Urothelium cell line (cell line): ENCODE measurements at places on chromosomes 1 and 21.

- DNase-seq: no peak
Measured at GRCh38 chr1:26084844-26085243, 17.4 kb upstream of the TRIM63 start.

DNA sequence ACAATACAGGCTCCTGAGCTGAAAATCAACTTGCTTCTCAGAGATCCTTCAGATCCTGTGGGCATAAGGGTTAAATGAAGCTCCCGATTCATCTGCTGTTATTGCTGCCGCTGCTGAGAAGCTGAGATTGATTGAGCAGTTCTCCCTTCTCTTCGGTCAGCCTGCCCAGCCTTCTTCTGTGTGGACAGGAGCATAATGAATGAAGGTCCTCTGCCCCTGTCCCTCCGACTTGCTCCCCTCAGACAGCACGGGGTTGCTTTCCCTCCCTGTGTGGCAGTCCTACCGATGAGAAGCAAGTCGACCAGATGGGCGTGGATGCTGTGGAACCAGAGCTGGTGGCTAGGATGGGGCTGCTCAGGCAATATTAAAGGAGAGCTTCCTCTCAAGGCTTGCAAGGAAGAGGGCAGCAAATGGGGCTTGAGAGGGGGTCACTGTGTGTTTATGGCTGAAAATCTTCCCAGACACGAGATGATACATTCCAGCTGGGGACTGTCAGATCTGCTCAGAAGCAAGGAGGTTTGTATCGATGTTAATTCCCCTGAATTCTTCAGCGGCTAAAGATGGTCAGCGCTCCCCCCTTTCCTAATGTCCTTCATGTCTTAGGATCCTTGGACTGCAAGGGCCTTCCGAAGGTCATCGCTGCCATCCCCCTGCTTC lies 63.9 kb upstream of the GOLT1A start:
- DNase-seq: no peak

- no peak for DNase-seq
Measured at GRCh38 chr1:206497774-206498173, 9.6 kb upstream of the RASSF5 start.

- DNase-seq: no peak
Measured at GRCh38 chr1:226002667-226003501, 3.7 kb upstream of the SDE2 start.

DNA sequence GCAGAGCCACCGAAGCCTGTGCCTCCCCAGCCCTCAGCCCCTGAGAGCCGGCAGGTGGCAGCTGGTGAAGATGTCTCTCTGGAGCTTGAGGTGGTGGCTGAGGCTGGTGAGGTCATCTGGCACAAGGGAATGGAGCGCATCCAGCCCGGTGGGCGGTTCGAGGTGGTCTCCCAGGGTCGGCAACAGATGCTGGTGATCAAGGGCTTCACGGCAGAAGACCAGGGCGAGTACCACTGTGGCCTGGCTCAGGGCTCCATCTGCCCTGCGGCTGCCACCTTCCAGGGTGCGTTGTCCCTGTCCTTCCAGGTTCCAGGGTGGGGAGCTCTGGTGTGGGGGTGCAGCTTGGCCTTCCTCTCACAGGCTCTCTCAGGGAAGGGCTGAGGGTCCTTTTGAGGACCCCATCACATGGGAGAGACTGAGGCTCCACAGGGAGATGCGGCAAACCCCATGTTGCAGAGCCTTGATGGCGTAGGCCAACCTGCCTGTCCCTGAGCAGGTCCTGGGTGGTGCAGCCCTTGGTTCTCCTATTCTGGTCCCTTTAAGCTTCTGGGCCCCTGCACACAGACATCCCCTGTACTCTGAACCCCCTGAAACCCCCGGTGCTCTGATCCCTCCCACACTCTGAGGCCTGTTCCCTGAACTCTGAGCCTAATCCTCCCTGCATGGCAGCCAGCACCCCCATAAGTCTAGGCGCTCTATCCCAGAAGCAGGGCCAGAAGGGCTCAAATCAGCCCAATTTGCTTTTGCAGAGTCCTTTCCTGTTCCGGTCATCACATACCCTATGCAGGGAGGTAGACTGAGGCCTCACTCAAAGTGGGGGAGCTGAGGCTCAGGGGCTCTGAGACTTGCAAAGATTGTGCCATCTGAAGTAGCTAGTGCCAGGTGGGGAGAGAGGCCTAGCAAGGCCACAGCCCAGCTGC lies 88.5 kb downstream of the TRIM11 start:
- DNase-seq: no peak

DNA sequence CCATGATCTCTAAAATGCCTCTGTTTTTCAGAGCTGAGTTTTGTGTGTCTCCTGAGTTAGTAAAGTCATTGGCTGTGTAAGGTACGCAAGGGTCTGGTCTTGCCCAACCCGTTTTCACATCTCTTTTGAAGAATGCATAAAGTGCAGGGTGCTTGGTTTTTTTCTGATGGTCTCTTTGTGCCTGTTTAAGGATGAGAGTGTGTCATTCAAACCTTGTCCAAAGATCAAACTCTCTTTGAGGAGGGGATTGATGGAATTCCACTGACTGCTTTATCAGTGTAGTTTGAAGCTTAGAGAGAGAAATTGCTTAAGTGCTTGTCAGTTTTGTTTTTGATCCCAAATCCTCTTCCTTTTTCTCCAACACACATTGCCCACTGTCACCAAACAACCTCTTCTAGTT lies 20.0 kb upstream of the C8B start:
- DNase-seq: no peak

- DNase-seq: no peak
Measured at GRCh38 chr1:26016258-26016952, 5.2 kb upstream of the EXTL1 start.

DNA sequence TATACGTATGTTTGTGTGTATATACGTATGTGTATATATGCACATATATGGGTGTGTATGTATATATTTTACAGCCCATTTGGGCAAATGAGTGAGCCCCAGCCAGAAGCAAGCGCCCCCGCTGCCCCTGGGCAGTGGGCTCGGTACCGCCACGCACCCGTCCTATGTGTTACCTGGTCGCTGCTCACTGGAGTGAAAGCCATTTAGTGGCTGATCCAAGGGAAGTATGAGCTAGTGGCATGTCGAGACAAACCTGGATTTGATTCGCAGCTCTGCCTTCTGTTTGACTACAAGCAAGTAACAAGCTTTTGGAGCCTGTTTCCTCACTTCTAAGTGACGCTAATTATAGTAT lies 35.8 kb upstream of the JAK1 start:
- no peak for DNase-seq

- peak; percentile 39 for DNase-seq
Measured at GRCh38 chr1:145961425-145962156, 2.8 kb downstream of the ANKRD34A start.

- no peak for DNase-seq
Measured at GRCh38 chr1:215375381-215375780, 191.7 kb upstream of the KCTD3 start.

- DNase-seq: peak; percentile 77
Measured at GRCh38 chr1:240611619-240612480, at the start of gene GREM2. GREM2 (minus strand) TSS chr1:240612155; CDS start chr1:240493475, 118,680 bp downstream.

GRCh38 chr1:31523769-31524168 lies 52.5 kb upstream of the TINAGL1 start:
- no peak for DNase-seq

- no peak for DNase-seq
Measured at GRCh38 chr1:117817629-117818028, 111.8 kb downstream of the GDAP2 start.

GRCh38 chr1:155951753-155952504 lies 10.5 kb downstream of the RXFP4 start:
- DNase-seq: no peak

GRCh38 chr1:158146739-158147138 lies 34.0 kb upstream of the CD1D start:
- no peak for DNase-seq

GRCh38 chr1:24659993-24660665 lies 17.0 kb downstream of the SRRM1 start:
- no peak for DNase-seq

DNA sequence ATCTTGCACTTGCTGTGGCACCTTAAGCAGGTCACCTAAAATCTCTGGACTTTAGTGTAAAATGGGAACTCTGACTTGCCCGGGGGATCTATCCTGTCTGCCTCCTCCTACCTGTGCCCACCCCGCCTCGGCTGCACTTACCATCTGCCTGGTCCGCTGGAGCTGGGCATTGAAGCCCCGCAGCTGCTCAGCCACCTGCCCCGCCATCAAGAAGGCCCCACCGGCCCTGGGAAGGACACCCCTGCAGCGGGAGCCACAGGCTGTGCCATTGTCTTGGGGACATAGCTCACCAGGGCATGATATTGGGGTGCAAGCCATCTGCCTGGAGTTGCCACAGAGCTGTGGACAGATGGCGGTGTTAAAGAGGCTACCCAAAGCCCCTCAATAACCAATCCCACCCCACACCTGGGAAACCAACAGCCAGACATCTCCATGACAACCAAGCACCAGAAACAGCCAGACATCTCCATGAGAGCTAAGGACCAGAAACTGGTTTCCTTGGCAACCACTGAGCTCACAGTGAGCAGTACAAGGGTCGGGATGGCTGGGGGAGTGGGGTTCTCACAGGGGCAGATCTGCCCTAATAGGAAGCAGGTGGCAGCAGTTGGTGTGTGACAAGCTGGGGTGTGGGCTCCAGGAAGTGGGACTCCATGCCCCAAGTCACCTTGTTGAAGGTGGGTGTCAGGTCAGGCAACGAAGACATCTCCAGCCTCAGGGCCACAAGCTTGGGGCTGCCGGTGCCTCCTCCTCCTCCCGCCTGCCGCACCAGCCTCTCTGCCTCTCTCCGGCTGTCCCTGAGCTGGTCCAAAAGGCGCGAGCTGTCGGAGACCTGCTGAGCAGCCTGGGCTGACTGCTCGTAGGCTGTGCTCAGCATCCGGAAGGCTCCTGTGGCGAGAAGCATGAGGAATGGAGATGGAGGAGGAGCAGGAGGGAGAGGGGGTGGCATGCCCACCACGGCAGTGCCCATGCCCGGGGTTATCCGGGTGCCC lies 29.1 kb downstream of the LAMB3 start:
- no peak for DNase-seq

DNA sequence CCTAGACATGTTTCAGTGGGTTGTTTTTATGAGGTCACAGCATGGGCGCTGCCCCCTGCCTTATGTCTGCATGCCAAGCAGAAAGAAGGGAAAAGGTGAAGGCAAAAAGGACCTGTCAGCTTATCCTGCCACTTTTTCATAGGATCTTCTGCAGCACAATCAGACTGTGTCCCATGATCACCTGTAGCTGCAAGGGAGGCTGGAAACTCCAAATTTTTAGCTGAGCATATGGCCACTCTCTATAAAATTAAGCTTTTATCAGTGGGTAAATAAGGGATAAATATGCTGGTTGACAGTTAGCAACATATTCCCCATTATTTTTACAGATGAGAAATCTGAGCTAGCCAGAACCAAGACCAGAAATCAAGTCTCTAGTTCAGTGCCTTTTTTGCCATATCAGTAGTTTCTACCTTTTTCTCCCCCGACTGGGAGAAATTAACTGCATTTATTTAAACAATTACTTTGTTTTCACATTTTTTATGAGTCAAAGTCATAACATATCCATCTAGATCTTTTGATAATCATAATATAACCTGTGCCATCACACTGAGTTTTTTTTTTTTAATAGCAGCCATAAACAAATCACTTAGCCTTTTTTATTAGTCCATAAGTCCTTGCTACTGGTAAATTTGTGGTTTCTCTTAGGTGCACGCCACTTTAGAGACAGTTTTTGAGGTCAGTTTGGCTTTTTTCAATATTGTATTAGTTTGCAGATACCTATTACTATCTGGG lies 307.0 kb downstream of the NFIA start:
- DNase-seq: no peak

GRCh38 chr1:203914292-203914691 lies 52.9 kb downstream of the SNRPE start:
- no peak for DNase-seq

DNA sequence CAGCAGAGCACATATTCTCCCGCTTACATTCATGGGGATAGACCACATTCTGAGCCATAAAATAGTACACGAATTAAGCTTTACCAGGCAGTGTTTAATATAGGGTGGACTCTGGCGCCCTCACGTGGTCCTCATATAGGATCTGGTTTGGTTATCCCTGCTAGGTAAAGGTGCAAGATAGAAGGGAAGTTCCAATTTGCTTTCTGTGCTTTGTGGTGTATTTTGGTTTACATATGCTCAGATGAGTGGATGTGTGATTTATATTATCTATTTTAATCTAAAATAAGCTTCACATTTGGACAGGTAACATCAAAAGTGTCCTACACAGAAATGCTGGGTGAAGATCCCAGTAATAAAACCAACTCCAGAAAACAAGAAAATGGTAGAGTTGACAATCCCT lies 3.6 kb downstream of the CR1 start:
- DNase-seq: peak; percentile 53

DNA sequence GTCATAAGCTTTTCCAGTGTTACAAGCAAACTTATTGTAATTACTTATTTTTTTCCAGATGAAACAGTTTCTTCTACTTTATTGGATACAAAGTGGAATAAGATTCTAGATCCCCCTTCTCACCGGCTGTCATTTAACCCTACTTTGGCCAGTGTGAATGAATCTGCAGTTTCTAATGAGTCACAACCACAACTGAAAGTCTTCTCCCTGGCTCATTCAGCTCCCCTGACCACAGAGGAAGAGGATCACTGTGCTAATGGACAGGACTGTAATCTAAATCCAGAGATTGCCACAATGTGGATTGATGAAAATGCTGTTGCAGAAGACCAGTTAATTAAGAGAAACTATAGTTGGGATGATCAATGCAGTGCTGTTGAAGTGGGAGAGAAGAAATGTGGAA lies 95.5 kb downstream of the ZFYVE9 start:
- DNase-seq: peak; percentile 12

DNA sequence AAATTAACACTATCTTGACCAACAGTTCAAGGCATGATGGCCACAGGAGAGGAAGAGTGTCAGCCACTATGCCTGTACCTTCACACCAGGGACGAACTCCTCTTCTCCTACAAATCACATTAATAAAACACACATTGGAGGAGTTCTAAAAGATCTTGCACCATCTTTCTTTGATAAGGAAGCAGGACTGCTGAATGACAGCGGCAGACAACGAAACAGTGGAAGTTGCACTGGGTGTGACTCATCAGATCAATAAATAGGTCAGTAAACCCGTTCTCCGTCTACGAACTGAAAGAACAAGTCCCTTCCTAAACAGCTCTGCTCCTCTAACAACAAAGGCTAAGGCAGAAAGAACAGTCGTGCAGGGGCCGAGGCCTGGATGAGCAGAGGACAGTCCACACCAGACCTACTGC lies 23.1 kb downstream of the UBE2G2 start:
- DNase-seq: no peak

DNA sequence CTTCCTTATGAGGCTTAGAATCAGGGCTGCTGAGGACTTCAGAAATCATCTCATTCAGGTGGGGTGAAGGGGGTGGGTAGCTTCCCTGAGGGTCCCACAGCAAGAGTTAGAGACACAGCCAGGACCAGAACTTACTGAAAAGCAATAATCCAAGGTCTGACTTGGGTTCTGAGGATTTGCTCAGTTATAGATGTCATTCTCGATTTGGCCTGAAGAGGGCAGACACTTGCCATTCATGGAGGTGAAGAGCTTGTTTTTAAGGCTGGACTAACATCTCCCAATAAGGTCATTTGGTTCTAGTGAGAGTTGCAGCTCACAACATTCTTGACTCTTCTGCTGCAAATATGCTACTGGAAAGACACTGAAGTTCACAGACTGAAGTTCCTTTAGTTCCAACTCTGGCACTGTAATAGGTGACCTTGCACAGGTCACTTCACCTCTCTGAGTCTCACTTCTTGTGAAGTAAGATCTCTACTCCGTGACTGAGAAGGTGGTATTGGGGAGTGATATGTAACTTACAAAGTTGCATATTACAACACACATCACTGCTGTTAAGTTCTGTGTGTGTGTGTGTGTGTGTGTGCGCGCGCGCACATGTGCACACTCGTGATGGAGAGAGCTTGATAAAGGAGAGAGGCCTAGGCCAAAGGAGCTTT lies 69.8 kb upstream of the DIRAS3 start:
- DNase-seq: peak; percentile 62
